ENCODE measurements at places on chromosomes 5 and 9.

DNA sequence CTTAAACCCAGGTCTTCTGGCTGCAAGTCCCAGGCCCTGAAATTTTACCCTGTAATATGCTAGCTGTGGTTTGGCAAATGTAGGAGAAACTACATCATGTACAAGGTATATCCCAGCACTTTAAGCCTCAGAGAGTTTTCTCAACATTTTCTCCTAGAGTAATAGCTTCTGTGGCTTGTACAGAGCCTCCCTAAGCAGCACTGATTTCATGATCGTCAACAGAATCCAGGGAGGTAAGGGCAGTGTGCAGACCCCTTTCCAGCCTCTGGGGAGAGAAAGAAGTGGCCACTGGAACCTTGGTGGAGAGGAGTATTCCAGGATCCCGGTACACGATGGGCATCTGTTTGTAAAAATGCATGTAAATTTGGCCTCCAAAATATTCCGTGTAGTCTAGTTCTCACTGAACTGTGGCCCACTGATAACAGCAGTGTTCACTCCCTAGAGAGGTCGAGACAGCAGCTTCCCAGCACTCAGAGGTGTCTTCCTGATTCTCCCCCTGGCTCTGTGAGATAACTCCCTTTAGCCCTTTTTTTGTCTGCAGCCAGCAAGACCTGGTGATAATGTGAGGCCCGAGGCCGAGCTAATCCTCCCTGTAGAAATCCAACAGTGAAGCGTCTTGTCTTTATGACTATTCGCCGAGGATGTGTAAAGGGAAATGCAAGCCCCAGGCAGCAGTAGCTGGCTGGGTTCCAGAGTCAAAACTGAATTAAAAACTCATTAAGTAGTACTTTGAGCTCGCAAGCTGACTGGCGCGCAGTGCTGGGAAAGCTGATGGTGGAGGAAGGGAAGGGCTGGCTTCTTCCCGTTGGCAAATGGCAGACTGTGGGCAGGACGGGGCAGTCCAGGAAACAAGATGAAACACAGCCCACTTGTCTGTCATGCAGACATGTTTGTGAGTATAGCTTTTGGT is 59.0 kb downstream of the MAP1B start:
- DNase-seq = peak; percentile 45

- no peak for DNase-seq
These were observed 259.6 kb upstream of the SLC24A2 start for GRCh38 chr9:20048437-20048836.

DNA sequence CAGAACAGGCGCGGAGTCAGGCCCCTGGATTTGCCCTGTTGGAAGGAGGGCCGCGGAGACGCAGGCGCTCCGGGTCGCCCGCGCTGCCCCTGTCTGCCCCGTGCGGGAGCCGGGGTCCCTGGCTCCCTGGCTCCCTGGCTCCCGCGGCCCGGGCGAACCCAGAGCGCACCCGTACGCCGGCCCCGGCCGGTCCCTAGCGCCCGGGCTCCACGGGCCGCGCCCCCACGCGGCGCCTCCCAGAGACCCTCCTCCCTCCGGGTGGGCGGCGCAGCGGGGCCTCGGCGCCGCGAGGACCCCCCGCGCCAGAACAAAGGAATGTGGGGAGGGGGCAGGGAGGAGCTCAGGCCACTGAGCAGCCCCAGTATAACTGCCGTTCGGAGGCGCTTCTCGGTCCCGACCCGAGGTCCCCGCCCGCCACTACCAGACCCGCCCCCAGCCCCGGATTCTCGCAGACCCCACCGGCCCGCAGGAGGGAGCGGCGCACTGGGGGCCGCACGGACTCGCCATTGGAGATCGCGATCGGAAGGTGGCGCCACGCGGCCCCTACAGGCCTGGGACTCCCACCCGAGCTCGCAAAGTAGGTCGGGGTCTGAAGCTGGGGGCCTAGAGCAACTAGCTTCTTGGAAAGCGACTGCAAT is 2.4 kb downstream of the NFIL3 start:
- no peak for DNase-seq

GRCh38 chr5:91361055-91361701 is 21.9 kb downstream of the ARRDC3 start:
- DNase-seq = no peak

Data from CMK (cell line).